HS-5 (cell line): ENCODE measurements at places on chromosomes 2 and 18.

DNA sequence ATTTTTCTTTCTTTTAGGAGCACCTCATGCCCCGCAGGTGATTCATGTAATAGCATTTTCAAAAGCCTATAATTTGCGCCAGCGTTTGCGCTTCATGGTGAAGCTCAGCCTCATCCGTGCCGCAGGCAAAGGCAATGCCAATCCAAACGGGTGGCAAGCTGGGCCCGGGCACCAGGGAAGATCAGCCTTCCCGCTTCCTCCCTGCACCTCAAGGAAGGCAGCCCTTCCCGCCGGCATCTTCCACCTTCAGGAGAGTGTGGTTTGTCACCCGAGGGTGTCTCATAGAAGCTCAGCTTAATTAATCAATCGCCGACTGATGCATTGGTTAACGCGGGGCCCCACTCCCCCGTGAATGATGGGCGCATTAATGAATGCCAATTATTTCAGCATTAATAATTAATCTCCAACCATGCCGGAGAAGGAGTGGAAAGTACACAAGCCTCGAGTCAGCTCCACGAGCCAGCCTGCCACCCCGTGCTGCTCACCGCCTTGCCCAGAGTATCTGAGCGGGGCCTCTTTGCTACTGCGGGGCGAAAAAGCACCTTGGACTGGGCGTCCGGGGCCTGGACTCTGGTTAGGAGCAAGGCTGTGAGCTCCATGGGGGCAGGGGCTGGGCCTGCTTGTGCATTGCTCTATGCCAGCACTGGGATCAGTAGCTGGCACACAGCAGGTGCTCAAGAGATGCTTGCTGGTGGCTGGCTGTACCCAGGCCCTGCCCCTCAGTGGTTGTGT, 13.0 kb downstream of the INHBB start:
- DNase-seq, result no peak

- DNase-seq, result no peak
These were observed 100.6 kb upstream of the MSH2 start for GRCh38 chr2:47302308-47302707.

GRCh38 chr2:17232776-17233556, 285.3 kb downstream of the RAD51AP2 start:
- DNase-seq, result no peak

GRCh38 chr18:42437646-42438045, 482.6 kb downstream of the PIK3C3 start:
- no peak for DNase-seq

GRCh38 chr18:45553723-45554388, 61.4 kb upstream of the SLC14A2 start:
- DNase-seq, result no peak

DNA sequence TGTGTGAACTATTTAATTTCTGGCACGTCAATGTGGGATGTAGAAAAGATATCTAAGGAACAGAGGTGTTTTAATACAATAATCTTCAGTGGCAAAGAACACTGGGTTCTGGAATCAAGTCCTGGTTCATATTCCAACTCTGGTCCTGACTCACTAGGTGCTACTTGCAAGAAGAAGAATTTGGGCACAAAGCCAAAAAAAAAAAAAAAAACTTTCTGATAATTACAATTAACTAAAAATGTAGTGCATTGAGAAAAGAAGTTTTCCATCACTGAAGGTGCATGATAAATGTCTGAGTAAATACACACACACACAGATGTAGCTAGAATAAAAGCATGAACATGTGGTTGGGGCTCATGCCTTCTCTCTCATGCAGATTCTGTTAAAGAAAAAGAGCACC, 424.4 kb upstream of the REG3G start:
- no peak for DNase-seq

DNA sequence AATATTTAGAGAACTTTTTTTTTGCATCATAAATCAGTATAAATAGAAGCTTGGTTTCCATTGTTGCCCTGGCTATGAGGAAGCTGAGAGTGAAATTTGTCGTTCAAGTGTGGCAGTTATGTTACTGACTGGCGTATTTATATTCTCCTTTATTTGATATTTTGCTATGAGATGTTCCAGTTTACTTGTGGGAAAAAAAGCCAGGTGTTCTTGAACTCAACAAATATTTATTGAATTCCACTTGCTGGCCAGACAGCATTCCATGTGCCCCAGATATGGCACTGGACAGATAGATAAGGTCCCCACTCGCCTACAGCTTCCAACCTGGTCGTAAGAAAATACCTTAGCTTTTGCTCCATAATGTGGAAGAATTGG, 44.7 kb downstream of the NEDD4L start:
- no peak for DNase-seq

GRCh38 chr18:1922066-1922465, 649.2 kb downstream of the METTL4 start:
- no peak for DNase-seq

- DNase-seq, result no peak
These were observed 53.2 kb downstream of the IMPA2 start for GRCh38 chr18:12034241-12035100.

- no peak for DNase-seq
These were observed 230.8 kb downstream of the ATAD2B start for GRCh38 chr2:23695890-23696751.

DNA sequence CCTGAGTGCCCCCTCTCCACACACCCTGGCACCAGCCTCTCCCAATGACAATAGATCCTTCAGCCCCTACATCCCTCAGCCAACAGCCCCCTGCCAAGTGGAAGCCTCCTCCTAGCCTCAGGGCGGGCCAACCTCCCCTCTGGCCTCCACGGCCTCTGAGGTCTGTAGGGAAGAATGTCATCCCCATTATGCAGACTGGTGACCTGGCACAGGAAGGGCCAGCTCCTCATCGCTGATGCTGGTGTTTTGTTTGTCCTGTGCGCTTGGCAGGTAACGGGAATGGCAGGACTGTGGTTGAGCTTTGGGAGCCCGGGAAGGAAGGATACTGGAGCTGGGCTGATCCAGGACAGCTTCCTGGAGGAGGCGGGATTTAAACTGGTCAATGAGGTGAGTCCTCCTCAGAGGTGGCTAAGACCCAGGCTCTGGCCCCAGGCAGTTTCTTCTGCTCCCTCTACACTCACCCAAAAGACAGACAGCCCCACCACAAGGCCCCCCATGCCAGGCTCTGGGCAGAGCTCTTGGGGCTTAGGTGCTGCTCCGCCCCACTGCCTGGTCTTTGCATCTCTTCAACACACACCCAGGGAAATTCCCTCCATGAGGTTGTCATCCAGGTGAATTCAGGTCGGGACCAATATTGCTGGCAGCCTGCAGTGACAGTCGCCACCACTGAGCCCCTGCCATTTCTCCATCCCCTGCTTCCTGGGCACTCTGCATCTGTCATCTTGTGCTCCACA, 75.2 kb upstream of the SMAD7 start:
- DNase-seq, result no peak

DNA sequence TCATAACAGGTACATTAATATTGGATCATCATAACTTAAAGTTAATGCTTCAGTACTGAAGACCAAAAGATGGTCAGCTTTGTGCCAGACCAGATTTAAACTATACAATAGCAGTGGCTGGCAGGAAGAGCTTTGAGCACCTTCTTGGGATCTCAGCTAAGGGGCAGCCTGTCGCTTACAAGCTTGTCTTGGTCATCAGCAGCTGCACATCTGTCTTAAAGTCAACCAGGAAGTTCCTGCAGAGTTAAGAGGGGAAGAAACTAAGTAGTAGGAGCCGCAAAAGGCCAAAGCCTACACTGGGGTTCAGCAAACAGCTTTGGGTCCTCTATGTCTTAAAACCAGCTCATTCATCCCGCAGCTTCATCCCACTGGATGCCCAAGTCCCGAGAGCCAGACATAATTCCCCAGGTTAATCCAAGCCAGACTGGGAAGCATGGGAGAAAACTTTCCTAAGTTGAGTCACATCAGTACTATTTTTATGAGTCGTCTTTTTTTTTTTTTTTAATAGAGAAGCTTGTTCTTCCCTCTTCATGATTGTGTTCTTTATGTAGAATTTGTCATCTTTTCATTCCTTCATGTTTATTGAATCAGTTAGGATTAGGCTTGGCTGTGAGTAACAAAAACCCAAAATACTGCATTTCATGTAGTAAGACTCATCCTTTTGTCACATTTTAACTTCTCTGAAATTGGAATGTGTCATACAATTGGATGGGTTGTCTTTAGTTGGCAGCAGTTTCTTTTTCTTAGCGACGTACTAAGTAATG, 59.3 kb downstream of the SERTAD2 start:
- peak; percentile 66 for DNase-seq

GRCh38 chr2:212998626-212999359, 152.6 kb downstream of the IKZF2 start:
- DNase-seq, result peak; percentile 14
